NCI-H1930 (cell line): ENCODE measurements at places on chromosomes 2 and 18.

DNA sequence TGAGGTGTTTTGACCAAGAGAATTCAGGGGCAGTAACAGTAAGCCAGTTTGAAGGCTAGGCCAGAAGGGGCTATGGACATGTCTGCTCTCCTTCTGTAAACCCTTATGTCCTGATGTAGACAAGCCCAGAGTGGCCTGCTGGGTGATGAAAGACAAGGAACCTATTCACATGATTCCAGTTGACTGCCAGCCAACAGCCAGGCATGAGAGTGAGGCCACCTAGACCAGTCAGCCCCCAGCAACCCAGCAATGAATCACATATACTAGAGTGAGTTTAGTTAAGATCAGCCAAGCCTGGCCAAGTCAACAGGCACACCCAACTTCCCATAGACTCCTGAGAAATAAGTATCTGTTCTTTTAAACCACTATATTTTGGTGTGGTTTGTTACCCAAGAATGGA, 1889.7 kb upstream of the CELF4 start:
- DNase-seq, result no peak

GRCh38 chr2:165804719-165805118, 10.7 kb upstream of the GALNT3 start:
- DNase-seq, result no peak

DNA sequence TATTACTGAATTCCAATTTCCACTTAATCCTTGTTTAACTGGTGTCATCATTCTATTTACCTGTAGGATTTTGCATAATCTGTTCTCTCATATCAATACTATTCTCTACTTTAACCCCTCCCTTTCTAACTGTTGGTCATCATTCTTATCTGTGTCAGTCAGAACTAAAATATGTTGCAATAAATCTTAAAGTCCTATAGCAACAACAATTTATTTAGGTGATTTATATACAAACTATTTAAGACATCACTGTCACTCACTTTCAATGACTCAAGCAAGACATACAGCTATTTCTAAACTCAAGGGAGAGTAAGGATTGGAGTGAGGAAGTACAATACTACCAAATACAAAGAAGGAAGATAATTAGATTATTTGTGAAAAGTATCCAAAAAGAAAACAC, 740.4 kb downstream of the DSC3 start:
- DNase-seq, result no peak

GRCh38 chr2:145356056-145356455, 836.1 kb upstream of the ZEB2 start:
- no peak for DNase-seq

GRCh38 chr2:178819147-178819875, 12.1 kb upstream of the TTN start:
- DNase-seq, result no peak
